Tracheal epithelial cell (primary cell): ENCODE measurements at places on chromosomes 7 and 10. TPM values are rescaled to one million over a fixed set of nuclear protein-coding genes. Genes with fewer than 3 reads are reported as not detected.

MYL10 gene
- not detected in 2 replicates for total RNA-seq

C7orf33 gene
- not detected in 2 replicates for total RNA-seq

LRRC18 gene
- total RNA-seq: not detected in 2 replicates

SPDYE16 gene
- not detected in 2 replicates for total RNA-seq

SH2D4B gene
- under 0.01 TPM in 1 of 2 replicates, not detected in the other for total RNA-seq

STN1 gene
- 45.1 and 77.8 TPM in 2 replicates for total RNA-seq

CPA2 gene
- 0.43 TPM in 1 of 2 replicates, not detected in the other for total RNA-seq

SYT15 gene
- total RNA-seq: not detected in 2 replicates

GIMAP1 gene
- total RNA-seq: under 0.01 TPM in 1 of 2 replicates, not detected in the other

AOC1 gene
- 0.96 TPM in 1 of 2 replicates, not detected in the other for total RNA-seq

CNTNAP2 gene
- 0.43 and 2.2 TPM in 2 replicates for total RNA-seq

KIF5B gene
- total RNA-seq: 139 and 154 TPM in 2 replicates

CREB5 gene
- total RNA-seq: 0.64 and 10.6 TPM in 2 replicates

CYP3A7 gene
- total RNA-seq: not detected in 2 replicates

CHST3 gene
- 20.0 and 21.1 TPM in 2 replicates for total RNA-seq

GPR15LG gene
- 3.4 TPM in 2 replicates for total RNA-seq

PLA2G12B gene
- not detected in 2 replicates for total RNA-seq

ADRB1 gene
- total RNA-seq: 0.24 and 4.0 TPM in 2 replicates
